Chondrocyte (in vitro differentiated cells): ENCODE measurements at places on chromosomes 3 and 15. TPM values are rescaled to one million over a fixed set of nuclear protein-coding genes. Genes with fewer than 3 reads are reported as not detected.

CD86 gene
- total RNA-seq, result not detected in 3 replicates

SLC22A13 gene
- 0.62 to 2.9 TPM (median 0.97 TPM) in 3 replicates for total RNA-seq

SEMA6D gene
- total RNA-seq, result 4.9 to 6.4 TPM (median 5.4 TPM) in 3 replicates

HRH1 gene
- 30.1 to 32.0 TPM (median 30.8 TPM) in 3 replicates for total RNA-seq

CCK gene
- total RNA-seq, result not detected in 3 replicates

GRK7 gene
- not detected in 3 replicates for total RNA-seq

ZCWPW2 gene
- 1.1 to 2.1 TPM (median 1.8 TPM) in 3 replicates for total RNA-seq

PLXNA1 gene
- total RNA-seq, result 69.8 to 99.1 TPM (median 98.2 TPM) in 3 replicates

TNIK gene
- total RNA-seq, result 16.9 to 18.7 TPM (median 17.5 TPM) in 3 replicates

PRTG gene
- 1.2 to 3.1 TPM (median 2.7 TPM) in 3 replicates for total RNA-seq

BFSP2 gene
- not detected in 3 replicates for total RNA-seq

EBLN2 gene
- 2.5 to 4.7 TPM (median 3.3 TPM) in 3 replicates for total RNA-seq

GRCh38 chr3:126399351-126399735, 4.6 kb downstream of the CFAP100 start:
- no peak overlapping the region for H3K4me3 ChIP-seq
- H3K27ac ChIP-seq, result no peak overlapping the region

DNA sequence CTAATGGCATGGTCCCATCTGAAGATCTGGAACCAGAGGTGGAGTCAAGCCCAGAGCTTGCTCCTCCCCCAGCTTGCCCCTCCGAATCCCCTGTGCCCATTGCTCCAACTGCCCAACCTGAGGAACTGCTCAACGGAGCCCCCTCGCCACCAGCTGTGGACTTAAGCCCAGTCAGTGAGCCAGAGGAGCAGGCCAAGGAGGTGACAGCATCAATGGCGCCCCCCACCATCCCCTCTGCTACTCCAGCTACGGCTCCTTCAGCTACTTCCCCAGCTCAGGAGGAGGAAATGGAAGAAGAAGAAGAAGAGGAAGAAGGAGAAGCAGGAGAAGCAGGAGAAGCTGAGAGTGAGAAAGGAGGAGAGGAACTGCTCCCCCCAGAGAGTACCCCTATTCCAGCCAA, 7.3 kb downstream of the EIF4G1 start:
- H3K27ac ChIP-seq, result no peak overlapping the region
- no peaks in the 10 kb centered on the region for H3K27me3 ChIP-seq
- peaks cover 61% of the 10 kb centered on the region for H3K36me3 ChIP-seq

DNA sequence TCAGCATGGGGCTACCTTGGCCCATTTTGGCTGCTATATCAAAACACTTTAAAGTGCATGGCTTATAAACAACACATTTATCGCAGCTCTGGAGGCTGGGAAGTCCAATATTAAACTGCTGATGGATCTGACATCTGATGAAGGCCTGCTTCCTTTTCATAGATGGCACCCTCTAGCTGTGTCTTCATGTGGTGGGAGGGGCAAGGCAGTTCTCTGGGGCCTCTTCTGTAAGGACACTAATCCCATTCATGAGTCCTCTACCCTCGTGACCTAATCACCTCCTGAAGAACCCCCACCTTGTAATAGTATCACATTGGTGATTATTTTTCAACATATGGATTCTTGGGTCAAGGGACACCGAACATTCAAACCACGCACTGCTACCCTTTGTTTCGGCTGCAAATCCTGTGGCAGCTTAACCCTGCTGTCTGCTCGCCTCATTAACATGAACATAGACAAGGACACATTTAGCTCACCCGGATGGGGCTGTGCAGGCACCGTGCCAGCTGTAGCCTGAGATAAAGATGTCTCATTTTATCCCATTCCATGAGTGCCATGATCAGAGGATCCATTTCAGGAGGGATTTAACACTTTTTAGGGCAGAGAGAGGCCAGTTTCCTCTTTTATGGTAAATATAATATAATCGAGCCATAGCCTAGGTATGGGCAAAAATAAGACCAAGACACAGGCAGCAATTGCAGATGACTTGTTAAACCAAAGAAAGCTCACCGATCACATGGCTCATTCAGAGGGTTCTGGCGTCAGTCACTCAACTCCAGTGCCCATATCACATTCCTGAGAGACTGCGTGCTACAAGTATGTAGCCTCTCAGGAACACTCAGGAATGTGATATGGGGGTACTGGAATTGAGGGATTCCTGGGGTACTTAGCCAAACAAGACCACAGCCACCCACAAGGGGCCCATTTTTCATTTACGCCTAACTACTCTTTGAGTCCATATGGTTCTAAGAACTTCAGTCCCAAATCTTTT, 251.1 kb upstream of the ST8SIA2 start:
- no peak for DNase-seq
- H3K36me3 ChIP-seq, result no peaks in the 10 kb centered on the region
- H3K4me3 ChIP-seq, result no peak overlapping the region
- no peaks in the 10 kb centered on the region for H3K4me1 ChIP-seq
- H3K27me3 ChIP-seq, result peaks cover 3% of the 10 kb centered on the region
- no peak overlapping the region for H3K27ac ChIP-seq

- no peak overlapping the region for H3K4me3 ChIP-seq
- H3K36me3 ChIP-seq, result no peaks in the 10 kb centered on the region
- DNase-seq, result no peak
- H3K4me1 ChIP-seq, result peaks cover 16% of the 10 kb centered on the region
Measured at GRCh38 chr3:114147251-114147650, 31.6 kb downstream of the DRD3 start.

GRCh38 chr15:99135194-99135593, 30.3 kb downstream of the SYNM start:
- peaks cover 37% of the 10 kb centered on the region for H3K36me3 ChIP-seq
- H3K4me1 ChIP-seq, result peaks cover 47% of the 10 kb centered on the region
- H3K27ac ChIP-seq, result peak overlapping the region; percentile 76
- DNase-seq, result no peak
- no peak overlapping the region for H3K4me3 ChIP-seq
- no peaks in the 10 kb centered on the region for H3K27me3 ChIP-seq

DNA sequence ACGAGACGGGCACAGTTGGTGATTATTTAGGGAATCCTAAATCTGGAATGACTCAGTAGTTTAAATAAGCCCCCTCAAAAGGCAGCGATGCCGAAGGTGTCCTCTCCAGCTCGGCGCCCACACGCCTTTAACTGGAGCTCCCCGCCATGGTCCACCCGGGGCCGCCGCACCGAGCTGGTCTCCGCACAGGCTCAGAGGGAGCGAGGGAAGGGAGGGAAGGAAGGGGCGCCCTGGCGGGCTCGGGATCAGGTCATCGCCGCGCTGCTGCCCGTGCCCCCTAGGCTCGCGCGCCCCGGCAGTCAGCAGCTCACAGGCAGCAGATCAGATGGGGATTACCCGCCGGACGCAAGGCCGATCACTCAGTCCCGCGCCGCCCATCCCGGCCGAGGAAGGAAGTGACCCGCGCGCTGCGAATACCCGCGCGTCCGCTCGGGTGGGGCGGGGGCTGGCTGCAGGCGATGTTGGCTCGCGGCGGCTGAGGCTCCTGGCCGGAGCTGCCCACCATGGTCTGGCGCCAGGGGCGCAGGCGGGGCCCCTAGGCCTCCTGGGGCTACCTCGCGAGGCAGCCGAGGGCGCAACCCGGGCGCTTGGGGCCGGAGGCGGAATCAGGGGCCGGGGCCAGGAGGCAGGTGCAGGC, 318.0 kb downstream of the FGF12 start:
- DNase-seq, result peak; percentile 82
- peak overlapping the region; percentile 70 for H3K4me3 ChIP-seq
- peaks cover 13% of the 10 kb centered on the region for H3K4me1 ChIP-seq
- H3K27ac ChIP-seq, result no peak overlapping the region
- H3K27me3 ChIP-seq, result peaks cover 72% of the 10 kb centered on the region

DNA sequence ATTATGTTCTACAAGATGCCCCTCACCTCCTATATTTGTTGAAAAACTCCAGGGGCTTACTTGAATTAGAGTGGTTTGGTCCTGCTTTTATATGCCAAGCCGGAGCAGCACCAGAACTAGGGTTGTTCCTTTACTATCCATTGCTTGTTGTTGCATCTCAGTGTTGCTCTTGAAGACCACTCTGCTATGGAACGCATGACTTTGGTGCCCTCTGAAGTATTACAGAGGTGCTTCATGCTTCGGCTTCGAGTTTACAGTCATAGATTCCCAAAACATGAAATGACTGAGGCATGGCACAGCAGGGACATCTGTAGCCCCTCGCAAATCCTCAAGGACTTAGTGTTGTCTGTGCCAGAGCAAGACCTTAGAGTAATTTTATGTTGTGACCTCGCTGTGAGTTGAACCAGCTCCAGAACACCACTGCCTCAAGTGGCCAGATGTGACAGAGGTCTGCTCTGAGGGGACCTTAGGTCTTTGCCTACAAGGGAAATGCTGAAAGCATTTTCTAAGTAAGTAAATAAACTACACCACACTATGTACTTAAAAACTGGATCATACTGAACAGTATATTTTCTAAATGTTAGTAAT, 67.2 kb upstream of the SIAH2 start:
- no peak for DNase-seq
- H3K4me1 ChIP-seq, result no peaks in the 10 kb centered on the region
- peaks cover 28% of the 10 kb centered on the region for H3K27me3 ChIP-seq
- peaks cover 4% of the 10 kb centered on the region for H3K36me3 ChIP-seq
- no peak overlapping the region for H3K27ac ChIP-seq

- H3K4me1 ChIP-seq, result peaks cover 39% of the 10 kb centered on the region
- H3K27ac ChIP-seq, result no peak overlapping the region
- H3K4me3 ChIP-seq, result no peak overlapping the region
- no peaks in the 10 kb centered on the region for H3K27me3 ChIP-seq
- no peak for DNase-seq
Measured at GRCh38 chr15:25931851-25932250, 68.7 kb upstream of the ATP10A start.

- H3K4me3 ChIP-seq, result no peak overlapping the region
- DNase-seq, result no peak
- H3K36me3 ChIP-seq, result no peaks in the 10 kb centered on the region
- H3K27me3 ChIP-seq, result no peaks in the 10 kb centered on the region
Measured at GRCh38 chr3:106140431-106140830, 271.6 kb upstream of the CBLB start.

GRCh38 chr3:143121241-143122088, 1.9 kb downstream of the CHST2 start:
- H3K27me3 ChIP-seq, result peaks cover 2% of the 10 kb centered on the region
- peaks cover 20% of the 10 kb centered on the region for H3K4me1 ChIP-seq
- H3K27ac ChIP-seq, result no peak overlapping the region
- H3K4me3 ChIP-seq, result peak overlapping the region; percentile 56
- peak; percentile 92 for DNase-seq
- H3K36me3 ChIP-seq, result peaks cover 1% of the 10 kb centered on the region

- H3K4me1 ChIP-seq, result peaks cover 6% of the 10 kb centered on the region
- DNase-seq, result no peak
- no peak overlapping the region for H3K4me3 ChIP-seq
Measured at GRCh38 chr15:43230640-43231115, 9.9 kb upstream of the EPB42 start.

DNA sequence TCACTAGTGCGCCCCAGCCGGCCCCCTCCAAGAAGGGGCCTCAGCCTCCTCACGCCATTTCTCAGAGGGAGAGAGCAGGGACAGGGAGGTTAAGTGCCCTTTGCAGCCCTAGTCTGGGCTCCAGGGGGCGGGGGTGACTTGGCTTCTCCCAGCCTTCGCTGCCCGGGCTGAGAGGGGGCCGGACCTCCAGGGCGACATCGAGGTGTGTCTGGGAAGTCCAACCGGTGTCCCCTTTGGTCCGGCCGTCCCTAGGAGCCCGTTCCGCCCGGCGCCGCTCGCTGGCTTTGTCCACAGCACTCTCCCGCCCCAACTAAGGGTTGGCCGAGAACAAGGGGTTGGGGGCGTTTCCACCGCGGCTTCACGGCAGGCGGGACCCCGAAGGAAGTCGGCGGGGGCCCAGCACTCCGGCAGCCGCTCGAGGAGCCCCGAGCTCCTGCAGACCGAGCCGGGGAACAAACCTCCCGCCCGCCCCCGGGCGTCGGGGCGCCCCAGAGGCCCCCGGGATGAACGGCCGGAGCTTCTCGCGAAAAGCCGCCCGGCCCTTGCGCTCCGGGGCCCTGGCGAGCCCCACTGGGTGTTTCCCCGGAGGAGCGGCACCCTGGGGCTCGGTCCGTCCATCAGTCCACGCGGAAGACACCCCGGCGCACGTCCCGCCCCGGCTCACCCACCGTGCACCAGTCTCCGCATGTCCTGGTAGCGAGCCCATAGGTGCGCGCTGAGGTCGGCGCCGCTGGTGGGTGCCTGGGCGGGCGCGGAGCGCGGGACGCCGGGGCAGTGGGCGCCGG, 627 bp downstream of the NT5DC2 start:
- peak overlapping the region; percentile 82 for H3K4me3 ChIP-seq
- peaks cover 6% of the 10 kb centered on the region for H3K36me3 ChIP-seq
- peak; percentile 90 for DNase-seq
- peak overlapping the region; percentile 74 for H3K27ac ChIP-seq

- H3K27ac ChIP-seq, result peak overlapping the region; percentile 6
- peaks cover 42% of the 10 kb centered on the region for H3K4me1 ChIP-seq
- no peak for DNase-seq
- H3K27me3 ChIP-seq, result no peaks in the 10 kb centered on the region
Measured at GRCh38 chr3:9415485-9416138, 18.2 kb downstream of the SETD5 start.

GRCh38 chr3:127734754-127735473, 62.2 kb downstream of the ABTB1 start:
- peaks cover 1% of the 10 kb centered on the region for H3K36me3 ChIP-seq
- no peaks in the 10 kb centered on the region for H3K27me3 ChIP-seq
- no peak for DNase-seq
- H3K4me3 ChIP-seq, result peak overlapping the region; percentile 40
- H3K27ac ChIP-seq, result peak overlapping the region; percentile 98
- peaks cover 74% of the 10 kb centered on the region for H3K4me1 ChIP-seq

- DNase-seq, result no peak
- H3K4me1 ChIP-seq, result no peaks in the 10 kb centered on the region
Measured at GRCh38 chr3:32089476-32089875, 16.9 kb upstream of the GPD1L start.

GRCh38 chr3:134991003-134991402, 195.9 kb downstream of the EPHB1 start:
- DNase-seq, result no peak
- H3K27me3 ChIP-seq, result no peaks in the 10 kb centered on the region
- H3K4me1 ChIP-seq, result no peaks in the 10 kb centered on the region
- no peaks in the 10 kb centered on the region for H3K36me3 ChIP-seq
- H3K27ac ChIP-seq, result no peak overlapping the region

GRCh38 chr3:105394177-105394576, 27.5 kb downstream of the ALCAM start:
- H3K4me1 ChIP-seq, result peaks cover 29% of the 10 kb centered on the region
- H3K4me3 ChIP-seq, result no peak overlapping the region
- DNase-seq, result no peak
- no peak overlapping the region for H3K27ac ChIP-seq
- no peaks in the 10 kb centered on the region for H3K27me3 ChIP-seq
